Stimulated activated CD4-positive, alpha-beta T cell treated with anti-CD3 and anti-CD28 coated beads, Interleukin-4, amount 100 ng/mL, for 48 hours (primary cell): ENCODE measurements at places on chromosomes 6 and 20.

GRCh38 chr6:116572162-116572561 lies 858 bp downstream of the RWDD1 start:
- DNase-seq: no peak

GRCh38 chr6:5455142-5455541 lies 193.8 kb downstream of the FARS2 start:
- DNase-seq: no peak

- DNase-seq: no peak
Measured at GRCh38 chr6:797479-798077, 104.6 kb upstream of the EXOC2 start.

- no peak for DNase-seq
Measured at GRCh38 chr20:58001381-58001780, 227.1 kb downstream of the ANKRD60 start.

GRCh38 chr20:52422574-52423336 lies 231.2 kb upstream of the ZFP64 start:
- no peak for DNase-seq

GRCh38 chr20:36274181-36274841 lies 31.8 kb upstream of the DLGAP4 start:
- no peak for DNase-seq
